Fibroblast of skin of back (primary cell): ENCODE measurements at places on chromosomes 1 and 21.

DNA sequence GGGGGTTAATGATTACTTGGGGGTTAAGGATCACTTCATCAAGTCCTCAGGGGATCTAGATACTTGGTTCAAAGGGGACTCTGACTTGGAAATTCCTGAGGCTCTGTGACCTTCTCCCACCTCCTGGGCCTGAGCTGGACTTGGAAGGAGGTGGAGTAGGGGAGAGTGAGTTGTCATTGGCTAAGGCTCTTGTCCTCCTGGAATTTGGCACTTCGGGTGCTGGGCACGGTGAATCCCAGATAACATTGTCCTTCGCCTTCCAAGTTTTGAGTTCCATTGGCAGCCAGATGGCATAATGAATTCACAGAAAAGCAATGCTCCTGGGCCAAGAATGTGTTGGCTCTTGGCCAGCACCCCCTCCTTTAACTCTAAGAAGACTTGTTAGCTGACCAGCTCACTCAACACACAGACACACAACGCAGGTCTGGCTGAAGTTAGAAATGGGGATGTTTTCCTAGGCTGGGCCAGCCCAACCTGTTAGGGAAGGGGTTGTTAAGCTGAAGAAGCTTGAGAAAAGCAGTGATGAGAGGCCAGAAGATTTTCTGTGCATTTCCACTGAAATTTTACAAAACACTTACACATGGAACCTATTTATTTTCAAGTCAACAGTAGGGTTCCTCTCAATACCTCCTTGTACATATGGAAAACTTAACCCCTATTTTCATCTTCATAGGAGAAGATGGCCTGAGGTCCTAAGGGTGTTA lies 29.7 kb downstream of the SLC26A9 start:
- peak; percentile 45 for DNase-seq

DNA sequence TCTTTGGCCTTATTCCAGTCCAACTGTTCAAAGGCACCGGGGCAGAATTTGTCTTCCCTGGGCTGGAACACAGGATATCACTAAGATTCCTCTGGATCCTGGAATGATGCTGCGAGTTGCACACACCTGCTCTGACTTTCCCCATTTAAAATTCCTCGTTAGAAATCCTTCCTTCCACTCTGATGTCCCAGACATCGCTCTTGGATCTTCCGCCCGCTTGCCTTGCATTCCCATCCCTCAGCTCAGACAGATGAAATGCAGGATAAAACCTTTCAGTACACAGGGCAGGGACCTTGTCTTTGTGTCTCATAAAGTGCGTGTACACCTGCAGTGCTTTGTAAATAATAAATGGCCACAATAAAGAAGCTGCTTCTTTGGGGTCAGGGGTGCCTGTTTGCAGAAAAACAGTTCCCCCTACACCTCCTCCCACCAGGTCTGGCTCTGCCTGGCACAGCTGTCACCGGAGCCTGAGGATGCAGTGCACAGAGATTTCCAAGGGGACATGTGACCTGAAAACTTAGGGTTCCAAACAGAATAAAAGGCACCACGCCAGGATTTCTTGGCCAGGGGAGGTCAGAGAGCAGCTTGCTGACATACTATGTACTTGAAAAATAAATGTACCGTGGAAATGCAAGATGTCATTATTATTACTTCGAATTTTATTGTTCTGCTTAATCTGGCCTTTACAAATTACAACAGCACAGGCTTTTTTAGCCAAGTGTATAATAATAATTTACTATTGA lies 62.9 kb upstream of the SYT6 start:
- DNase-seq = no peak

- DNase-seq = peak; percentile 1
Measured at GRCh38 chr21:23162198-23162946, 2164.2 kb downstream of the NCAM2 start.

- no peak for DNase-seq
Measured at GRCh38 chr1:118991448-118991847, 3.3 kb upstream of the TBX15 start.

- peak; percentile 2 for DNase-seq
Measured at GRCh38 chr21:15552914-15553494, 176.8 kb upstream of the USP25 start.

DNA sequence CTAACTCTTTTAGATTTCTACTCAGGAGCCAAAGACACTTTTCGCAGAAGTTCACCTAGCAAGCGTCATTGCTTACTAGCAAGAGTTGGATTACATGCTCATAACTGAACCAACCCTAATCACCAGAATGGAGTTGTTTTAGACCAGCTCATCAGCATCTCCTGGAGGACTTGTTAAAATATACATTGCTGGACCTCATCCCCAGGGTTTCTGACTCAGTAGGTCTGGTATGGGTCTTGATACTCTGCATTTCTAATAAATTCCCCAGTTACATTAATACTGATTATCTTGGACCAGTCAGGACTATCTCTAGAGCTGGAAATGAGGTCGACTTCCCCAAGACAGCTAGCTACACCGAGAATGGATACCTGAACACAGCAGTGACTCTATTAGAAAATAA lies 9.7 kb upstream of the PRDX6 start:
- DNase-seq = peak; percentile 60

DNA sequence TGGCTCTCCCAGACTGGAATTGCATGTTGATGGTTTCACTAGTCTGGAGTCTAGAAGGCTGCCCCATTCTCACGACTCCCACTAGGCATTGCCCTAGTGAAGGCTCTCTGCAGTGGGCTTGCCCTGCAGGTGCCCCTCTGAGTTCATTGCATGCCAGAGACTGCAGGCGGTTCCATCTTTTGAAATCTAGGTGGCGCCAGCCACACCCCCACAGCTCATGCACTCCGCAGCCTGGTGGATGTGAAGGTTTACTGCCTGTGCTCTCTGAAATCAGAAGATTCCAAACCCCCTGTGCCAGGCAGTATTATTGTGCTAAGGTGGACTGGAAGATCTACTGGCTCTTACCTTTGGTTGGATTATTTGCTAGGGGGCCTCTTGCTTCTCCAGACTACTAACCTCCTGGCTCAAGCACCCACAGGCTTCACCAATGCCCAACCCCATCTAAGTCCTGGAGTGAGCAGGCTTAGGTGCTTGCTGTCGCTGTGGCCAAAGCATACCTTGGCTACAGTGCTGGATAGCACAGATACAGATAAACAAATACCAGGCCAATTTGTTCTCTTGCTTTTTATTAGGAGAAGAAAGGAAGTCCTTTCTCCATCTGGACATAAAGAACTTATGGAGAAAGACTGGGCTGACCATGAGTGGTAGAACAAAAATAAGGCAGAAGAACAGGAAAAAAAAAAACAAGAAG lies 83.5 kb upstream of the SIM2 start:
- no peak for DNase-seq

GRCh38 chr1:222247081-222247480 lies 300.8 kb downstream of the HHIPL2 start:
- no peak for DNase-seq

DNA sequence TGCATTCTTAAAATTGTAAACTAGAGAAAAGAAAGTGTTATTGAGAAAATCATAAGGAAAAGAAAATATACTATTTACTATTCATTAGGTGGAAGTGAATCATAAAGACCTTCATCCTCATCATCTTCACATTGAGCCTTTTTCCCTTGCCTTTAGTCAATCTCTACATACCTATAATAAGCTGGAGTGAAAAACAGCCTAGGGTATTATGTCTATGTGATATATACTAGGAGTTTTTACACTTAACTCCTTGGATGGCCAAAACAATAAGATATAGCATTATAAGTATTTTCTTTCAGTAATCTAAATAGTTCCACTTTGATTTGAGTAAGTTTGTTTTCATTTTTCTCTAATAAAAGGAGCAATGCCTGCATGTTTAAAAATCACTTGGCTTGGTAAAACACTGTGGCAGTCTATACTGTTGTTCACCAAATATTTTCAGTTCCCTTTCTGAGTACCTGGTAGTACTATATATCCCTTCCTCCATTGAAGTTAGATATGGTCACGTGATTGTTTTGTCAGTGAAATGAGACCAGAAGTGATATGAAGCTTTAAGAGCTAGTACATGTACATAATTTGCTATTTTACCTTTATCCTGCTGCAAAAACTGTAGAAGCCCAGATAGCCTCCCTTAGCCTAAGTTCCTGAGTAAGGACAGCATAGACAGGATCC lies 78.3 kb downstream of the CLEC20A start:
- DNase-seq = no peak

DNA sequence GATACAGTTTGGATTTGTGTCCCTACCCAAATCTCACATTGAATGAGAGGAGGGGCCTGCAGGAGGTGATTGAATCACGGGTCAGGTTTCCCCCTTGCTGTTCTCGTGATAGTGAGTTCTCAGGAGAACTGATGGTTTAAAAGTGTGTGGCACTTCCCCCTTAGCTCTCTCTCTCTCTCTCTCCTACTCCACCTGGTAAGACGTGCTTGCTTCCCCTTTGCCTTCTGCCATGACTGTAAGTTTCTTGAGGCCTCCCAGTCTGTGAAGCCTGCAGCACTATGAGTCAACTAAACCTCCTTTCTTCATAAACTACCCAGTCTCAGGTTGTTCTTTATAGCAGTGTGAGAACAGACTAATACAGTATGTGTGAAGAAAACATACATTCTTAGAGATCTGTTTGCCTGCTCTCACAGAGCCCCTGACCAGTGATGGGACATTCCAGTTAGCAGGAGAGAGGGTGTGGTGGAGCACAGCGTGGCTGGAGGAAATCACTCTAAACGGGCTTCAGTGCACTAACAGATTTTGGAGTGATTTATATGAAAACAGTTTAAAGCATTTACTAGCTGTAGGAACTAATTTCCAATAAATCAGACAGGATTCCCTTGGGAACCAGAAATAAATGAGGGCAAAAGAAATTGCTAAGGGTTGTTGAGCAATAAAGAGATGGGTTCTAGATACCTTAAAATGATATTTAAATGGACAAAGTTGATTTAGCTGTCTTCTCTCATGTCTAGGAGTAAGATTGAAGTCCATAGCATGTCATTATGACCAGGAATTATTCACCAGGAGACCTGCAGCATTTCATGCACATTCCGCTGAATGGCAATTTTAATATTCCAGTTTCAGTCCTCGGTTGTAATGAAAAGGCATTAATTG lies 411.0 kb downstream of the CAMTA1 start:
- DNase-seq = no peak

DNA sequence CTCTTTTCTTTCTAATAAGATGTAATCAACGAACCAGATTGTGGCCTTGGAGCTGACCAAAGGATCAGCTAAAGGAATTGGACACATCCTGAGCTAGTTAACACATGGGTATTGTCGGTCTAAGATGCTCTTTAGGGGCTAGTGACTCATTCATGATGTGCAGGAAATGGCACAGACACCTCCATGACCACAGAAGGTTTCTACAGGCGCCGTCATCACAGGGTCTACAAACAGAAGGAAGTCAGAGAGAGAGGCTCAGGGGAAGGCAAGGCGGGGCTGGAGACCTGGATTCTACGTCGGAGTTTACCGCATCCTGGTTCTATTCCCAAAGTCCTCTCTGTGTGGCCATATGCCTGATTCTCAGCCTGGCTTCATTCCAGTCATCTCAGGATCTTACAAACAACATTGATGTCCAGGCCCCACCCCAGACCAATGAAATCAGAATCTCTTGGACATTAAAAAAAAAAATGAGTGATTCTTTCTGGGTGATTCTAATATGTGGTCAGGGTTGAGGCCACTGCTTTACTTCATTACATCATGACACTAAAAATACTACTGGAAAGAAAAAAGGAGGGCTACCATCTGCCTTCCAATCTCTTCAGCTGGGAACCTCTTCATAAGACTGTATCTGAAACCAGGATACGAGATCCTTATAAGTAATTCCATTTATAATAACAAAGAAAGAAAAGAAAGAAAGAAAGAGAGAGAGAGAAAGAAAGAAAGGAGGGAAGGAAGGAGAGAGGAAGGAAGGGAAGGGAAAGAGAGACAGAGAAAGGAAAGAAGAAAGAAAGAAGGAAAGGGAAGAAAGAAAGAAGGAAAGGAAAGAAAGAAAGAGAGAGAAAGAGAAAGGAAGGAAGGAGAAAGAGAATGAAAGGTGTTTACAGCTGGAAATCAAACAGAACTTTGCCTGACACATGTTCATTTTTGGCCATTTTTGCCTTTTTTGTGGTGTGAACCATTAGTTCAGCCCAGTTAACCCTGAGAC lies 11.6 kb upstream of the KCNJ15 start:
- DNase-seq = peak; percentile 99

DNA sequence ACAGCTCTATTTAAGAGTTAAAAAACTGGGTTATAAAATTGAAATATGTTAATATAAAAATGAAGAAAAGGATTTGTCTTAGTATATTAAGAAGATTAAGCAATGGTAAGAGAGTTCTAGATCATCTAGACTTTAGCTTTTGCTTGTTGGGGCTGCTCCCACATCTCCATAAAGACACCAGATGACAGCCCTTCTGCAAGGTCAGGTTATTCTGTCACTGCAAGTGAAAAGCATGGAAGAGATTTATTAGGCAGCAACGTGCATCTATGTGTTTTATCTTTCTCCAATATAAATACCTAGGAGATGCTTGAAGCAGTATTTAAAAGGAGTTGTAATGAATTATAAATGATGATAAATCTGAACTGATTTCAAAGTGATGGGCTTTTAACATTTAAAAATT lies 1560.4 kb downstream of the AMY1C start:
- no peak for DNase-seq

DNA sequence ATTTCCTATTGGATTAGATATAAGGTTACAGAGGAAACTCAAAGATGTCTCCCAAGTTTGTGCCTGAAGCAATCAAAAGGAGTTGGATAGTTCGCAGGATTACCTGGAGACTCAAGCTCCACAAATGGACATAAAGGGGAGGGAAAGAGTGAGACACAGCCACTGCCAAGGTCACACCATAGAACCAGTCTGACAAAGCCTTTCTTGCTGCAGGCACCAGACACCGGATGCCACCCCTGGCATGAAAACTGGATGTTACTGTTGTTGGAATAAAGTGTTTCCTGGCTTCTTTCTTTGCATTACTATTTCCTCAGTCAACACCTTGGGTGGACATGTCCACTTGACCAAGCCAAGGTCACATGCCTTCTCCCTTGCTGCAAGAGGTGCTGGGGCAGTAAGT lies 70.6 kb downstream of the SNRPE start:
- no peak for DNase-seq

GRCh38 chr1:163439471-163439870 lies 117.7 kb downstream of the NUF2 start:
- no peak for DNase-seq

DNA sequence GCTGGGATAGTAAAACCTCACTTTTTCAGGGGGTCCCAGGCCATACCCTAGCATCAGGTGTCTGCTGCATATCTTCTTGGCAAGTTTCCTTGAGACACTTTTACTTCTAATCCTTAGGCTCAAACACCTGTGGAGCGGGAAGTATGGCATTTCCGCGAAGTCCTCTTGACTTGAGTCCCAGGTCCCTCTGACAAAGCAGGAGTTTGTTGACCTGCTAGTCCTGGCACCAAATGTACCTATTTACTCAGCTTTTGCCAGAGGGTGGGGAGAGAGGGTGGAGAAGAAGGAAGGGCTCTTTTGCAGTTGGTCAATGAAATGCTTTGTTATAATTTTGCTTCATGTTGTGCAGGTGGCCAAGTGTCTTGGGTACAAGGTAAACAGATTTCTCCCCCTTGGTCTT lies 59.7 kb downstream of the CLIC6 start:
- no peak for DNase-seq

GRCh38 chr1:238318294-238319110 lies 427.8 kb upstream of the ZP4 start:
- no peak for DNase-seq

GRCh38 chr1:226497276-226497833 lies 51.2 kb upstream of the STUM start:
- no peak for DNase-seq
